ENCODE measurements at places on chromosomes 13 and 19.

GRCh38 chr13:98055623-98056022 is 87.3 kb upstream of the FARP1 start:
- DNase-seq, result no peak

DNA sequence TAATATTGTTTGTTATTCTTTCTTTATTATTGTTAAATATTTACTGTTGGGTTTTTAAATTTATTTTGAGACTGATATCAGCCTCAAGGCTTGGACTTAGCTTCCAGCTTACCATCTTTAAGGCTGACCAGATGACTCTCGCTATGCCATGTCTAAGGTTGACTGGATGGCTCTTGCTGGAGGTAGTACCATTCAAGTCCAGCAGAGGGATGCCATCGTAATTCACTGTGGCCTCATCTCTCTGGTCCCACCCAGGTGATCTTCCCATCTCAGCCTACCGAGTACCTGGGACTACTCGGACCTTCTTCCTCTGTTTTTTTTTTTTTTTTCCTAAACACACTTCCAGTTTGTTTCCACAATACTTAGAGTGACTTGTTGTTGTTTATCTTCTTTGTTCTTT is 41.7 kb upstream of the ZNF91 start:
- DNase-seq, result no peak

DNA sequence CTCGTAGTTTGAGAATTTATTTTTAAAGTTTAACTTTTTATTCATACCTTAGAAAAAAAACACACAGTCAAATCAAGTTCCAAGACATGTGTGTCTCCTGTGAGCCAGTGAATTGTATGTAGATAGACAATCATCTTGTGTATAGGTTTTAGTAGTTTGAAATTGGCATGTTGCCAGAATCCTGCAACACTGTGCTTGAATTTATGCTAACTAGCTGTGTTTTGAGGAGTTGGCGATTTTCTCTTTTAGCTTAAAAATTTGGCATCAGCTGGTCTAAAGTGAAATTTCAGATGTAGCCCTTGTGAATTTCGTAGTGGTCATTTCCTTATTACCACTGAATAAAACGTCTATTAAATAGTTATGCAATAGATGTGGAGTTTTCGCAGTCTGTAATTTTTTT is 213.2 kb downstream of the ATP8A2 start:
- no peak for DNase-seq

DNA sequence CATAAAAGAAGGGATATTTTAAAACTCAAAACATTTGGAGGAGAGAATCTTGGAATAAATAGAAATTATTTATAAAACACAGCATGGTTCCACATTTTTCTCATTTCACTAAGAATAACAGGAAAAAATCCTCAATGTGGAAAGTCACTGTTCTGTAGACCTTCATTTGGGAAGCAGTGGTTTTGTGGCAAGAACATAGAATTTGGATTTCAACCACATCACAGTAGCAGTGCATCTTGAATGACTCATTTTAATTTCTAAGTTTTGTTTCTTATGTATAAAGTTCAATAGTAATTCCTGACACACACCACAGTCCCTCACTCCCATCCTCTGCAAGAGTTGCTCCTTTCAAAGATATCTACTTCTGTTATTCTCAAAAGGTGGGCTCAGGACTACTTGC is 264.0 kb downstream of the ENOX1 start:
- DNase-seq, result peak; percentile 79

DNA sequence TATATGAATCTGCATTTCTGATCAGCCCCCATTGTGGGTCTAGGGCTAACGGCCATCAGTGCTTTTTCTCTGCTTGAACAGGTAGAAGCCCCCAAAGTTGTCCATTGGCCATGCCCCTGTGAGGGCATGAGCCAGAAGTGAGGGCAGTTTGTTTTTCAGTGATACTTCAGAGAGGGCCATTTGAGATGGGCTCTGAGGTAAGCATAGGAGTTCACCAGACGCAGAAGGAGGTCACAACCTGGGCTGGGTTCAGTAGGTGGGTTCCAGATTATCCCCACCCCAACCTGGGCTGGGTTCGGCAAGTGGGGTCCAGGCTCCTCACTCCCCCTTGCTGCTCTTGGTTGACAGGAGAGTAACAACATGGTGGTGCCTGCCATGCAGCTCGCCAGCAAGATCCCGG is 33.4 kb downstream of the MAU2 start:
- no peak for DNase-seq

- DNase-seq, result no peak
Observed at GRCh38 chr13:110399801-110400200, 92.7 kb downstream of the COL4A2 start.

Data from fibroblast of skin of left quadriceps (primary cell).